ENCODE measurements at places on chromosomes 7 and 10.

DNA sequence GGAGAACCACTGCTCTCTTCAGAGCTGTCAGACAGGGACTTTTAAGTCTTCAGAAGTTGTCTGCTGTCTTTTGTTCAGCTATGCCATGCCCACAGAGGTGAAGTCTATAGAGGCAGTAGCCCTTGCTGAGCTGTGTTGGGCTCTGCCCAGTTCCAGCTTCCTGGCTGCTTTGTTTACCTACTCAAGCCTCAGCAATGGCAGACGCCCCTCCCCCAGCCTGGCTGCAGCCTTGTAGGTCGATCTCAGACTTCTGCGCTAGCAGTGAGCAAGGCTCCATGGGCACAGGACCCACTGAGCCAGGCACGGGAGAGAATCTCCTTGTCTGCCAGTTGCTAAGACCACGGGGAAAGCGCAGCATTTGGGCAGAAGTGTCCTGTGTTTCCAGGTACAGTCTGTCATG, 12.1 kb upstream of the CPA2 start:
- no peak for DNase-seq

DNA sequence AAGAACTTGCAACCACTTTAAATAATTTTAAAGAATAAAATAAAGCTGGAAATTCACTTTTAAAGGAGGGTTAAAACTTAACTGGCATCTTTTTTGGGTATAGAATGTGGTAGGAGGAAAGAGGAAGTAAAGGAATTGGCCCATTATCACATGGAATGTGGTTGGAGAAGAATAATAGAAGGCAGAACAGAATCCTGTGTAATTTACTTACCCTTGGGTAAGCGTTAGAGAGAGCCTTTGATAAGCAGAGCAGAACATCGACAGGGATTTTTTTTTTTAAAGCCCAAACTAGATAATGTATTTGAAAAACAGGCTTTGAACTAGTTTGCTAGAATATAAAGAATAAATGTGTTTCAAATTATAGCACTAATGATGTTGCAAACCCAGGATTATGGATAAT, 199.8 kb upstream of the KIAA1217 start:
- DNase-seq = no peak

DNA sequence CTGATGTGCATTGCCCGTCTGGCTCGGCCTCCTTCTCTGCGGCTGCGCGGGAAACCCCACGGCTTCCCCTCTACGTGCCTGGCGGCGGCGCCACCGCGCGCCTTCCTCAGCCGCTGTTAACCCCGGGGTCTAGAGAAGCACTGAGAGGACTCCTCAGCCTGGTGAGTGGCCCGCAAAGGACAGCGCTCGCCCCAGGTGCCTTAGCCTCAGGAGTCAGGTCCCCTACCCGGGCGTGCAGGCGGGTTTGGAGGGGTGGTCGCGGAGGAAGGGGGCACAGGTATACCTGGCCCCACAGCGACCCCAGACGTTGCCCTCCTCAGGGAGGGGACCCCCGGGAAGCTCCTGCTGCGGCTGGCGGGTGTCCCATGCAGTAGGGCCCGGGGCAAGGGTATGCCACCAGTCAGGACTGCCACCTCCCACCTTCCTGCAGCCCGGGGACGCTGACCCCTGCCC, 51.0 kb downstream of the ARL5B start:
- no peak for DNase-seq

- no peak for DNase-seq
These were observed 199.7 kb upstream of the AOAH start for GRCh38 chr7:36923943-36924436.

DNA sequence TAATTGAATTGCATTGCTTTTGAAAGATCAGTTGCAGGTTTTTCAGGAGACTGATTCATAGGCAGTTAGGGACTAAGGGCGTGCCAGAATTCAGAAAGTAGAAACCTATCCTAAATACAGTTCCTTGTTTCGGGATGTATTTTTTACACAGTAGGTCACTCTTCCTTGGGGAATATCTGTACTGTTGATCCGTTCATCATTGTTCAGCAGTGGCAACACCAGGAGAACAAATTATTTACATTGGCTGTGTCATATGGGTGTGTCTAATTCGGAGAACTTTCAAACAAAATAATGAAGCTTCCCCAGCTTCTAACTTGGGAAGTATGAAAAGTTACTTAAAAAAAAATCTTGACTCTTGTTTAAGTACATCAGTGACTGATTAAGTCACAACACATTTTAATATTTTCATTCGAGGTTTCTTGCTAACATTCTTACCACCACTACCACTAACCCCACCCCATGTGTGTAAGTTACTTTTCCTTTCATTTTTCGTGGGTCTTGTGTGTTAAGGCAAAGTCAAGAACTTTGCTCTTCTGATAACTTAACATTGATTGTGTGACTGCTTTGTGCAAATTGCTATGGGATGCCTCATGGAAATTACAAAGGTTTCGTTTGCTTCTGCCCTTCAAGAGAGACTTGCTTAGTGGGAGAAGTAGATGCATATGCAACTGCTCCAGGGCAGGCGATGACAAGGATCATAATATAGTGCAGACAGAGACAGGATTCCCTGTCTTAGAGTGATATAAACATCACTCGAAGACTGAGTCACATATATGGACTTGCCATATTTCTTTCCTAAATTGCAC, 43.8 kb upstream of the RPA3 start:
- DNase-seq = peak; percentile 29

GRCh38 chr7:14596421-14596820, 306.1 kb downstream of the DGKB start:
- peak; percentile 43 for DNase-seq

DNA sequence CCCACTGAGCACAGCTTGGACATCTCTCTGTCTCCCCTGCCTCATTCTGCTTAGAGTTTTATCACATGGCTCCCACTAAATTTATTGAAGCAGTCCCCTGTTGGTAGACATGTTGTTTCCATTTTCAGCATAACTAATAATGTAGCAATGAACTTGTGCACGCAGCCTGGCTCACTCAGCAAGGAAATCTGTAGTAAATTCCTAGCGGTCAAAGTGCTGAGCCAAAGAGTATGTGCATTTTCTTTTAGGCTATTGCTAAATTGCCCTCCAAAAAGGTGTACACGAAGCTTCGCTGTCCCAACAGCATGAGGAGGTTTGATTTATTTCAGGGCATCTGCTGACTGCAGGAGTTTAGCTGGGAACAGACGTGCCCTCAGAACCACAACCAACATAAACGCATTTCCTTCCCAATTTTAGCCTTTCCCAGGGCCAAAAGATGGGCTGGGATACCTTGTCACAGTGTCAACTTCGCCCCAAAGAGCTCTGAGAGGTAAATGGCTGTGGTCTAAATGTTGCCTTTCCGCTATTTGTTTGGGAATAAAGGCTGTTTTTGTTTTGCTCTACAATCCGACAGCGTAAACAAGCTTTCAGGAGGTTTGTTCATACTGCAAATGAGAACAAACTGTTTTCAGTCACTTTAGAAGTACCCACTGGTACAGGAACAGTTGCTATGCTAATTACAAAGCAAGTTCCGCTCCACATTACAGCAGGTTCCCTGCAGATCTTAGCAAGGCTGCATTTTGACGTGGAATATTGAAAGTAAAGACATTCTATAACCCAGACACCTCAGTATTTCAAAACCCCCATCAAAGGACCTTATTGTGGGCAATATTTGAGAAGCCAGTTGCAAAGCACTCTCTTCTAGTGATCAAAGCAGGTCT, 16.8 kb downstream of the VSIR start:
- DNase-seq = no peak

All from GM03348 (cell line).